ENCODE measurements at places on chromosomes 3 and 15. TPM values are rescaled to one million over a fixed set of nuclear protein-coding genes. Genes with fewer than 3 reads are reported as not detected.

GRCh38 chr15:97153356-97153965, 807.0 kb upstream of the ARRDC4 start:
- no peak for DNase-seq

GRCh38 chr15:69926006-69926405, 171.7 kb downstream of the TLE3 start:
- DNase-seq, result no peak

DNA sequence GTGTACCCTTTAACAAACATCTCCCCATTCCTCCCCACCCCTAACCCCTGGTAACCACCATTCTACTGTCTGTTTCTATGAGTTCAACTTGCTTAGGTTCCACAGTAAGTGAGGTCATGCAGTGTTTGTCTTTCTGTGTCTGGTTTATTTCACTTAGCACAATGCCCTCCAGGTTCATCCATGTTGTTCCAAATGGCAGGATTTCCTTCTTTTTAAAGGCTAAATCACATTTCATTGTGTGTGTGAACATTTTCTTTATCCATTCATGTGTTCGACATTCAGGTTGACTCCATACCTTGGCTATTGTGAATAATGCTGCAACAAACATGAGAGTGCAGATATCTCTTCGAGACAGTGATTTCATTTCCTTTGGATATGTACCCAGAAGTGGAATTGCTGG, 62.7 kb downstream of the TJP1 start:
- no peak for DNase-seq

The SLC28A1 gene
- total RNA-seq, result not detected

All from Caco-2 (cell line).